ENCODE measurements at places on chromosomes 5 and 9.

DNA sequence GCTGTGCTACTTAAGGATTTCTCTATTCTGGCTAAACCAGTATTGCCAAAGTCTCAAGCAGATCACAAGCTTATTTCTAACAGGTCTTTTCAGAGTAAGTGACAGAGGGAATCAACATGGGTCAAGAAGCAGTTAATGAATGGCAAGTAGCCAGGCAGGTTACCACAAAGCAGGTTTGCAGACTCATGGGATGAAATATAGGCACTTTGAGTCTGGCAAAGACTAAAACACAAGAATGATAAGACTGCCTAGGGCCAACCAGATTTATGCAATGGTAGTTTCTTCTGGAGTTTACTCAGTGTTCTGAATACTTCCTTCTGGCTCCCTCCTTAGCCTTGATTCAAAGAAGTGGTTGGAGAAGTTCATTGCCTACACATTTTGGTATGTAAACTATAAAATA, 3.6 kb downstream of the HMGCS1 start:
- no peak for ATAC-seq

DNA sequence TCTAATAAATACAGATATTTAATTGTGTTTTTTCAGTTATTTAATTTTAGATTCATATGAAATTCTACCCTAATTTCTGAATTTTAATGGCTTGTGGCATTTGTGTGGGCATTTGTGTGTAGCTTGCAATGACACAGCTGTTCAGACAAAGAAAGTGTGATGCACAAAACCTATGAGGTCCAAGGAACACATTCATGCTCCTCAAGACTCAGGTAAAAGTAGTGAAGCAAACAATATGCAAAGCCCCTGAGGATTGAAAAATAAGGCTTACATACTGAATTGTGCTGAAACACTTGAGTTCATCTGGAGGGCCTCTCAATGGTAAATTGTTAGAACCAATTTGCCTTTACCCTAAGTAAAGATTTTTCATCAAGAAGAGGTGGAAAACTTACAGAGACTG, 28.1 kb downstream of the IL7R start:
- ATAC-seq: no peak

DNA sequence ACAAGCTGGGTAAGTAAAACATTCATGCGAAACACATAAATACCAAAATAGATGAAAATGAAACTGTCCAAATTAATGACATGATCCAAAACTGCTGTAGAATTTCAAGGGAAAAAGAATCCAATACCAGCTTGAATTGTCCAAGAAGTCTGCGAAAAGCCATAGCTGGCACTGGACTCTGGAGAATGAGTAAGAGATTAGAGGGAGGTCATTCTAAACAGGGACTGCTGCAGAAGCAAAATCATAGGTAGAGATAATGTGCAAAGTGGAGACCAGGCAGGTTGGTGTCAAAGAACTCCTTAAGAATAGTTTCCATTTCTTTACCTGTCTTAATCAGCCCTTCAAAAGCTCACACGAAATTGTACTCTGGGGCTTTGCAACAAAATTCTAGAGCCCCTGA, 162.5 kb downstream of the NFIB start:
- ATAC-seq: no peak

- no peak for ATAC-seq
Observed at GRCh38 chr9:106482733-106483132, 380.2 kb upstream of the ZNF462 start.

DNA sequence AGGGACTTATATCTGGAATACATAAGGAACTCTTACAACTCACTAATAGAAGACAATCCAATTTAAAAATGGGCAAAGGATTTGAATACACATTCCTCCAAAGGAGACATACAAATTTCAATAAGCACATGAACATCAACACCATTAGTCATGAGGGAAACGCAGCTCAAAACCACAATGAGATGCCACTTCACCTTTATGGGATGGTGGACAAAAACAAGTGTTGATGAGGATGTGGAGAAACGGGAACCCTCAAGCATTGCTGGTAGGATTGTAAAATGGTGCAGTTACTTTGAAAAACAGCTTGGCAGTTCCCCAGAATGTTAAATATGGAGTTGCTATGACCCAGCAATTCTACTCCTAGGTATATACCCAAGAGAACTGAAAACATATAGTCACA, 72.7 kb upstream of the IER5L start:
- no peak for ATAC-seq

- no peak for ATAC-seq
Observed at GRCh38 chr5:178751286-178751685, 20.8 kb upstream of the ZNF354A start.

DNA sequence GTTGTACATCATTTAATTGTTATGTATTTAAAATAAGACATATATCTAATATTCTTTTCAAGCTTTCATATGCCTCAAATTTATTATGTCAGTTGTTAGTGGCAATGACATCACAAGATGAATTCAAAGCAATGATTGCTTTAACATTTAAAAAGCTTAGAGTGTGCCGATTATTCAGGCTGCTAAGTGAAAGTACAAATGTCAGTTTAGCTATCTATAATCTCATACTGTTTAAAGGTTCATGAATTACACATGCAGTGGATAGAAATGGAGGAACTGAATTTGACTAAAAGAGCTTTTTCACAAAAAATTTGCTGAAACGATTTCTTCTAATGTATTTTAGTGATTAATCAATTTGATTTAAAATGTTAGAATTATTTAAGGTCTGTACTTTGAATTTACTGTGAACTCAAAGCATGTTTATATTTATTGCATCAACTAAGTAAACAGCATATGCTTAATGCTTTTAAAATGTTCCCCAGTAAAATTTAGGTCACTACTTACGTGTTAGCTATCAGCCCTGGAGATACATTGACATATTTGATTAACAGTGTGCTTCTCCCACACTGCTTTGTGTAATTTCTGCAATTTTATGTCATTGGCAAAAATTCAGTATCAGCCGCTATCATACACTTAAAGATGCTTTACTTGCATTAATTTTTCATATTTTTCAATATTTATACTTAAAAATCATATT, 334.9 kb downstream of the PARP8 start:
- ATAC-seq: no peak

- ATAC-seq: no peak
Observed at GRCh38 chr5:32147236-32147635, 26.9 kb downstream of the GOLPH3 start.

GRCh38 chr5:96387616-96388015, 45.4 kb downstream of the PCSK1 start:
- ATAC-seq: no peak

DNA sequence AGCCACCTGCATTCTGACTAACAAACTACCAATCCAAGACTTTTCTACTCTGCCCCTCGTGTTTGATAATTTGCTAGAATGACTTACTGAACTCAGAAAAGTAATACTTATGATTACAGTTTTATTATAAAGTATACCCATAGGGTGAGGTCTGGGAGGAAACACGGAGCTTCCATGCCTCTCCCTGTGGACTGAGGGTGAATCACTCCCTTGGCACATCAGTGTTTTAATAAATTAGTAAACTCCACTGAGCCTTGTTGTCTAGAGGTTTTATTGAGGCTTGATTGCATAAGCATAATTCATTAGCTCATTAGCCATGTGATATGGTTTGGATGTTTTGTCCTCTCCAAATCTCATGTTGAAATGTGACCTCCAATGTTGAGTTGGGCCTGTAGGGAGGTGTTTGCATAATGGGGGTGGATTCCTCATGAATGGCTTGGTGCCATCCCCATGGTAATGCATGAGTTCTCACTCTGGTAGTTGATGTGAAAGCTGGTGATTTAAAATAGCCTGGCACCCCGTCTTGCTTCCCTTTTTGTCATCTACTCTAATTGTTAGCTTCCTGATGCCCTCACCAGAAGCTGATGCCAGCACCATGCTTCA, 233.6 kb upstream of the TRPC7 start:
- no peak for ATAC-seq

DNA sequence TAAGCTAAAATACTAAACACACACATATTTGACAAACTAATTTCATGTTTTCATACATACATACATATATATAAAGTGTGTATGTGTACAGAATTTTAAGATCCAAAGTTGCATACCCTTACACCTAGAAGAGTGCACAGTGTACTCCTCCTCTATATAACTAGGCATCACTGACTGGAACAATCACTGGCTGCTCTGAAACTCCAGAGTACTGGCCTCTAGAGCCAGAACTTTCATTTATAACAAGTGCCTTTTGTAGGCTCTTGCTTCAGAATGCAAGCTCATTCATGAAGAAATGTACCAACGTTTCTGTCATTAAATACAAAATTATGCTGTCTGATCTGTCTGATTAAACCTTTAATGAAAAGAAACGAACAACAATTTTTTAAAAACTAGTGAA, 4.0 kb downstream of the LEAP2 start:
- no peak for ATAC-seq

DNA sequence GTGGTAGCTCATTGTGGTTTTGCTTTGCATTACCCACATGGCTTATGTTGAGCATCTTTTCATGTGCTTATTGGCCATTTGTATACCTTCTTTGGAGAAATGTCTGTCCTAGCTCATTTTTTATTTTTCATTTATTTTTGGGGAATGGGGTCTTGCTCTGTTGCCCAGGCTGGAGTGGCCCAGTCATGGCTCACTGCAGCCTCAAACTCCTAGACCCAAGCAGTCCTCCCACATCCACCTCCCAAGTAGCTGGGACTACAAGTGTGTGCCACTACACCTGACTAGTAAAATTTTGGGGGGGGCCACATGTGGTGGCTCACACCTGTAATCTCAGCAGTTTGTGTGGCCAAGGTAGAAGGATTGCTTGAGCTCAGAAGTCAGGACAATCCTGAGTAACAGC, 77.4 kb downstream of the UBE2R2 start:
- ATAC-seq: no peak

- no peak for ATAC-seq
Observed at GRCh38 chr9:91035825-91036208, 234.2 kb downstream of the SYK start.

DNA sequence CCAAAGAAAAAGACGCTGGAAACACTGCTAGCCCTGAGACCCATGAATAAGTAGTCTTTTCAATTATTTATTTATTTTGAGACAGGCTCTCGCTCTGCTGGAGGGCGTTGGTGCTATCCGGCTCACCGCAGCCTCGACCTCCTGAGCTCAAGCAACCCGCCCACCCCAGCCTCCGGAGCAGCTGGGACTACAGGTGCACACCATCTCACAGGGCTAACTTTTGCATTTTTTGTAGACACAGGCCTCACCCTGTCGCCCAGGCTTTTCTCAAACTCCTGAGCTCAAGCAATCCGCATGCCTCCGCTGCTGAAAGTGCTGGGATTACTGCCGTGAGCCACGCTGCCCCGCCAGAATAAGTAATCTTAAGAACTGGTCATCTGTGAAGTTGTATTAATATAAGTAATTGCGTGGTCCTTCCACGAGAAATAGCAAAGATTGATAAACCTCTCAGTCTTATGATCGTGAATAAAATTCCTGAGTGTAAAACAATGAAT, 1.6 kb downstream of the ANXA2R start:
- ATAC-seq: no peak

DNA sequence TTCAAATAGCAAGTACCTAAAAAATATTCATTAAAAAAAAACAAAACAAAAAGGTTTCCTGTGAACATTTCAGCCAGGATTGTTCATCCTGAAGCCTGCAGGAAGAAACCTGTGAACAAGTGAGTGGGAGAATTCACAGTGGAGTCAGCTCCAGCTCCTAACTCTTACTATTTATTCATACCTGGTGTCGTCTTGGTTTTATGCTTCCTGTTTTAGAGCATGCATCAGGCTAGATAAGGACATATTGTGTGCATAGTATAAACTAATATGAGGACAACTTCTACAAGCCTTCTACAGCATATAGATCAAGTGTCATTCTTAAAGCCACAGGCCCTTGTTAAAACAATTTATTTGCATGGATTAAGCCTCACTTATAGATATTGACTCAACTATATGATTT, 169.9 kb downstream of the EFNA5 start:
- ATAC-seq: no peak

GRCh38 chr5:157342822-157343402, 77.0 kb downstream of the CYFIP2 start:
- peak; percentile 91 for ATAC-seq

GRCh38 chr5:9869616-9870288, 239.6 kb upstream of the TAS2R1 start:
- ATAC-seq: no peak

- no peak for ATAC-seq
Observed at GRCh38 chr9:16289639-16290038, 580.8 kb downstream of the BNC2 start.

DNA sequence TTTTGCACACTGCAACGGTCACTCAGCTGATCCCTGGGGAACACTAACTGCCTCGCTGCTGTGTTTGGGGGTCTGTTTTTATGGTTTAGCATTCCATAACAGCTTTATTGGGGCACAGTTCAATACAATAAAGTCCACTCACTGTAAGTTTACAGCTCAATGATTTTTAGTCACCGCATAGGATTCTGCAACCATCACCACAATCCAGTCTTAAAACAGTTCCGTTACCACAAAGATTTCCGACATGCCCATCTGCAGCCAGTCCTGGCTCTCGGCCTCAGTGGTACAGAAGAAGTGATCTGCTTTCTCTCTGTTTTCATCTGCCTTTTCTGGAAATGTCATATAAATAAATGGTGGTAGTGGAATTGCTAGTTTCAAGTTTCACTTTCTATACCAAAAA, 23.6 kb downstream of the OR2V2 start:
- no peak for ATAC-seq
